ENCODE measurements at places on chromosomes 13 and 19.

DNA sequence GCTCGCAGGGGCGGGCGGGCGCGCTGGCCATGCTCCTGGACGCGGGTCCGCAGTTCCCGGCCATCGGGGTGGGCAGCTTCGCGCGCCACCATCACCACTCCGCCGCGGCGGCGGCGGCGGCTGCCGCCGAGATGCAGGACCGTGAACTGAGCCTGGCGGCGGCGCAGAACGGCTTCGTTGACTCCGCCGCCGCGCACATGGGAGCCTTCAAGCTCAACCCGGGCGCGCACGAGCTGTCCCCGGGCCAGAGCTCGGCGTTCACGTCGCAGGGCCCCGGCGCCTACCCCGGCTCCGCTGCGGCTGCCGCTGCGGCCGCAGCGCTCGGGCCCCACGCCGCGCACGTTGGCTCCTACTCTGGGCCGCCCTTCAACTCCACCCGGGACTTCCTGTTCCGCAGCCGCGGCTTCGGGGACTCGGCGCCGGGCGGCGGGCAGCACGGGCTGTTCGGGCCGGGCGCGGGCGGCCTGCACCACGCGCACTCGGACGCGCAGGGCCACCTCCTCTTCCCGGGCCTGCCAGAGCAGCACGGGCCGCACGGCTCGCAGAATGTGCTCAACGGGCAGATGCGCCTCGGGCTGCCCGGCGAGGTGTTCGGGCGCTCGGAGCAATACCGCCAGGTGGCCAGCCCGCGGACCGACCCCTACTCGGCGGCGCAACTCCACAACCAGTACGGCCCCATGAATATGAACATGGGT lies 599 bp downstream of the ZIC2 start:
- no peak for DNase-seq

DNA sequence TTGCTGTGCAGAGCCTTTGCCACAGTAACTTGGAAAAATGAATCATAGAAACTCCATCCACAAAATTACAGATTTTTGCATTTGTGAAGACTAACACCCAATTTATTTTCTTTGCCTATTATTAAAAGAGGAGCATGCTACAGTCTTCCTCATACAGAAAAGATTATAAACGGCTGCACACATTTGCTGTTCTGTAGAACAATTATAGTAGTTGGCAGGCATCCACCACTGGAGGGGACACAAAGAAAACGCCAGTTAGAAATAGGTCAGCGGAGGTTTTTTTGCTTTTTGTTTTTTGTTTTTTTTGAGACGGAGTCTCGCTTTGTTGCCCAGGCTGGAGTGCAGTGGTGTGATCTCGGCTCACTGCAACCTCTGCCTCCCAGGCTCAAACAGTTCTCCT lies 51.6 kb downstream of the SACS start:
- no peak for DNase-seq

DNA sequence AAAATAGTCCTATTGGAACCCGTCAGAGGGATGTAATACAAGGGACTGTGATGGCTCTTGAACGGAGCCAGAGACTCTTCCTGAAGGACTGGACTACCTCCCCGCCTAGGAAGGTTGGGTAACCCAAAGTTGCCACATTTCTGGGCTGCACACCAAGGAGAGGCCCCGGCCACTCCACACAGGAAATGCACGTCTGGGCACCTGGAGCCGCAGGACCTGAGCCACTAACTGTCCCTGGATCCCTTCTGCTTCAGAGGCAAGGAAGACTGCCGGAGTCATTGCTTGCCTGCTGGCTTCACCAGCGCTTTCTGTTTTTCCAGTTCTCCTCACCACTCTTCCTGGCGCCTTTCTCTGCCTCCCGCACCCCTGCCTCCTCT lies 1.2 kb upstream of the FLT1 start:
- DNase-seq, result no peak

GRCh38 chr13:113819731-113820715 lies 43.9 kb downstream of the GAS6 start:
- DNase-seq, result no peak

GRCh38 chr13:109331898-109332297 lies 454.5 kb downstream of the IRS2 start:
- no peak for DNase-seq

- no peak for DNase-seq
These were observed 83.9 kb downstream of the OLFM4 start for GRCh38 chr13:53112522-53112921.

DNA sequence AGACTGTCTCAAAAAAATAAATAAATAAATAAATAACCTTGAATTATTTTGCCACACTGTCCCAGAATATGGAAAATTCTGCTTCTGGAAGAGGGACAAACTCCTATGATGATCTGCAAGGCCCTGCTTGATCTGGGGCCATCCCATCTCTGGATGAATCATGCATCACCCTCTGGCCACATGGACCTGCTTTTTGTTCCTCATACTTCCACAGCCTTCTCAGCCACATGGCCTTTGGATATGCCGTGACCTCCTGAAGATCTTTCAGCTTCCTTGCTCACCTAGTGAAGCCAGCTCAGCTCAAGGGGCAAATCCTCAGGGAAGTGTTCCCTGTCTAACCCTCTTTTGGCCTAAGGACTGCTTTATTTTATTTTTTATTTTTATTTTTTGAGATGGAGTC lies 10.3 kb downstream of the IER2 start:
- no peak for DNase-seq

DNA sequence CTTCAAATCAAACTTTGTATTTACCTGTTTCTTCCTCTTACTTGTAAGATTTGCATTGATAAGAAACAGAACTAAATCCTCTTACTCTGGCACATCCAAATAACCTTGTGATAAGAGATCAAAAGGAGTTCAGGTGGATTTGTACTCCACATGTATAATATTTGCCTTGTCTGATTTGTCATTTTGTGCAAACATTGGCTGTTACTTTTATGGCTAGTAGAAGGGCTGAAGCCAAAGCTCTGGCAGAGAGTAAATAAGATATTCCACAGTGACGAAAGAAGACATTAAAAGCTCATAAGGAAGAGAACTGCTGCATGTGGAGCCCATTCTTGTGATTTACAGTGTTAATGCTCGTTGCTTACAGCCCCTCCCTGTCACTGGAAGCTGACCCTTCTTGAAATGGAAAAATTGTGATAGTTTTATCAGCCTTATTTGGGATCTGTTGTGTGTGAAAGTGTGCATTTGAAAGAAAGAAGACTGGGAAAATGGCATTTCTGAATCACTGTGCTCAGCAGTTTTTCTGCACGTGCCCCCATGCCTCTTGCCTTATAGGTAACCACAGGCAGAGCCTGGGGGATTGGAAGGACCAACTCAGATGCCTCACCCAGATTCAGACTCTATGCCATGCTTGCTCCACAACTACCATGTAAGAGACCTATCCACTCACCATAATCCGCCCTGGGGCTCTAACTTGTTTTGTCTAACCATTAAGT lies 68.2 kb downstream of the OXGR1 start:
- DNase-seq, result no peak

DNA sequence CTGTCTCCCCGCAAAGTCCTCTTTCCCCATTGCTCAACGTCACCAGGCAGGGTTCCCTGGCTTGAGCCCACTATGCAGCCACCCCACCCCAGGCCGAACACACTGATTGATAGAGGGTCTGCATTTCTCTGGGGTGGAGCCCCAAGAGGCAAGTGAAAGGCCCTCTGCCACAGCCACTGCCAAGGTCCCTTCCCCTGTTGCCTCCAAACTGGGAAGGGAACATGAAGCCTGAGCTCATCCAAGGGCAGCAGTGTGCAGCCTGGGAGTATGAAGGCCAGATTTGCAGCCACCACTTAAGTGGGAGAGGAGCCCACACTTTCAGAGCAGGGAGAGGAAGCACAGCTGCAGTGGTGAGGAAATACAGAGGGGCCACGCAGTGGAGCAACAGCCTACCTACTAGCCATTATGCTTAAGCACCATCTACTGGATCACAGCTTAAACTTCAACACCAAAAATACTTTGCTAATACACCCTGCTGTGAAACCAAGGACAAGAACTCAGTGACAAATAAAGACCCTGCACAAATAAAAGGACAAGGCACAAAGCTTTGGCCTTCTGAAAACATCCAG lies 48.6 kb downstream of the UBL3 start:
- no peak for DNase-seq

DNA sequence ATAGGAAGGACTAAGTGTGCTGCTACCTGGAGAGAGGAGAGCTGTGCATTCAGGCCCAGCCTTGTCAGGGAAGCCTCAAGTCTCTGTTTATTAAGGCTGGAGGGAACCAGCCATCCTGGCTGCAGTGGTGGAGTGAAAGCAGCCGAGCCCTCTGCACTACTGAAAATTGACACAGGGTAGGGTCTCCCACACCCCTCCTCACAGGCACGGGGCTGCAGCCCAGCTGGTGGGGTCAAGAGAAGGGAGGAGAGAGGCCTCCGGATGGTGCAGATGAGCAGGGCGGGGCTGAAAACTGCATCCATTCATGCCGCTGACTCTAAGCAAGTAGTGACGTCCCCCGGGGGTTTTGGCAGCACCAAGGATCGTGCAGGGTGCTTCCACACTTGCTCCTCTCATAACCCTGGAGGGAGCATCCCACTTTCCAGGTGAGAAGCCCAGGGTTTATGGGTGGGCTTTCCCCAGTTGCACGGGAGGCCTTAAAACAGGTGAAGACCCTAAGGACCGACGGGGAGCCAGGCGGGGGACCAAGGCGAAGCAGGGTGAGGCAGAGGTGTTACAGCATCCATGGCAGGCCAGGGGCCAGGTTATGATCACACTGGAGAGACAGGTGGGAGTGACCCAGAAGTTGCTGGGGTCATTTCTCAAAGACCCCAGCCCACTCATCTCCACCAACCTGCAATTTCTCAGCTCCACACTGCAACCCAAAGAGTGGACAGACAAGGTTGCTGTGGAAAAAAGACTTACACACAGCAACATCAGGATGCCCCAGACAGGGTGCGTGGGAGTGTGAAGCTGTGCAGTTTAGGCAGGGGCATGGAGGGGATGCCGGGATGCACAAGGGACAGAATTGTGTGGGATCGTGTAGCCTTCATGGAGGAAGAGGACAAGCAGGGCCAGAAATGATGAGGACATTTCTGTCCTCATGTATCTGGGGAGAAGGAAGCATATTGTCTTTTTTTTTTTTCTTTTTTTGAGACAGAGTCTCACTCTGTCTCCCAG lies 36.8 kb downstream of the VSTM2B start:
- no peak for DNase-seq

- no peak for DNase-seq
These were observed 156.0 kb downstream of the KCTD12 start for GRCh38 chr13:76730220-76730619.

GRCh38 chr13:42602906-42603305 lies 29.0 kb downstream of the TNFSF11 start:
- DNase-seq, result no peak

Measured in stimulated activated CD8-positive, alpha-beta memory T cell treated with anti-CD3 and anti-CD28 coated beads, Interleukin-2, amount 100 ng/mL, for 48 hours (primary cell).